GM12878 (cell line): ENCODE measurements at places on chromosomes 6 and 20. TPM values are rescaled to one million over a fixed set of nuclear protein-coding genes. Genes with fewer than 3 reads are reported as not detected.
A peak's percentile ranks its signal among the peaks of the same experiment; 100 is the strongest.

LY6G6D gene
- polyA plus RNA-seq, result not detected in 2 replicates

CALHM4 gene
- not detected in 2 replicates for polyA plus RNA-seq

RREB1 gene
- 7.1 and 9.9 TPM in 2 replicates for polyA plus RNA-seq

C4A gene
- 0.40 and 0.72 TPM in 2 replicates for polyA plus RNA-seq

MAP7 gene
- polyA plus RNA-seq, result 0.09 TPM in 1 of 2 replicates, not detected in the other

SDC4 gene
- 1.2 and 1.4 TPM in 2 replicates for polyA plus RNA-seq

CNR1 gene
- 4.5 and 5.9 TPM in 2 replicates for polyA plus RNA-seq

GLP1R gene
- polyA plus RNA-seq, result not detected in 2 replicates

- DNase-seq, result no peak
Observed at GRCh38 chr6:128204616-128205015, 303.8 kb upstream of the THEMIS start.

DNA sequence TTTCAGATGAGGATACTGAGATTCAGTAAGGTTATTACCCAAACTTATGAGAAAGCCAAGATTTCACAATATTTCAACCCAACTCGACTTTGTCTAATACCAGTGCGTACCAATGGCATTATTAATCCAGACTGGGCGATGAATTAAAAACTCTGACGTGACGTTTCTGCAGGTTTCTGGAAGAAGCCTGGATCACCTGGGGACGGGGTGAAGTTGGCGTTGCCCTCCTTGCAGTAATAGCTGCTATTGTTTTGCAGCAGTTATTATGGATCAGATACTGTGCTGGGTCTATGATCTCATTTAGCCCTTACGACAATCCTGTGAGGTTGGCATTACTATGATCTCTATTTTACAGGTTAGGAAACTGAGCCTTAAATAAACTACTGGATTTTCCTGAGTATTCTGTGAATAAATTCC is 569 bp upstream of the CDC5L start:
- DNase-seq, result no peak

GRCh38 chr6:164011321-164011720 is 596.8 kb downstream of the QKI start:
- no peak for DNase-seq

DNA sequence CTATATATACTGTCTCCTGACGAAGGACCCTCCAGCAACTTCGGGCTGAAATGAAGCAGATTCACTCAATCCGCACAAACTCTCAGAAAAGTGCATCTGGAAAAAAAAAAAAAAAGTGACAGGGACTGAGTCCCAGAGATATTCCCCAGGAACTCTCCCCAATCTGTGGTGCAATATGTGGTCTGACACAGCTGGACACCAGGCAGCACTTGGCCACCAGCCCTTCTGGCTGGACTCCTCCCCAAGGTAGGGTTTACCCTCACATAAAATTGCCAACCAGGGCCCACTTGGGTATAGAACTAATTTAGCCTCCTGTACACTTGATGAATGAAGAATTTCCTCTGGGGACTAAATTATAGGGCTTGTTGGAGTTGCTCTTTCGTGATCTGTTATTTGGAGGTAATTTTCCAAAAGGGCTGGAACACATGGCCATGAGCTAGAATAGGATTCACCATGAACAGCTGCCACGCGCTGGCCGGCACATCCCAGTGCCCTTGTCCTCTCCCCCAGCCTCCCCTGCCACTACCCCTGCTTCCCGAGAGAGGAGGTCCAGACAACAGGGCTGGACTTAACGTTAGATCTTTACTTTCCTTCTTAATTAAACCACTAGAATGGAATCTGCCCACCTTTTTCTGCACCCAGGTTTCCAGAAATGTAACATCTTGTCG is 379.2 kb downstream of the BMP2 start:
- no peak for DNase-seq

DNA sequence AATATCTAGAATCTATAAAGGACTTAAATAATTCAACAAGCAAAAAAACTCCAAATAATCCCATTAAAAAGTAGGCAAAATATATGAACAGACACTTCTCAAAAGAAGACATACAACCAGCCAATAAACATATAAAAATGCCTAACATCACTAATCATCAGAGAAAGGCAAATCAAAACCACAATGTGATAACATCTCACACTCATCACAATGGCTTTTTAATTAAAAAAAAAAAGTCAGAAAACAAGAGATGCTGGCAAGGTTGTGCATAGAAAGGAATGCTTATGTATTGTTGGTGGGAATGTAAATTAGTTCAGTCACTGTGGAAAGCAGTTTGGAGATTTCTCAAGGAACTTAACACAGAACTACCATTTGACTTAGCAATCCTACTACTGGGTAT is 979.6 kb upstream of the MAP3K7 start:
- no peak for DNase-seq

- DNase-seq, result no peak
Observed at GRCh38 chr6:44430326-44430725, 42.8 kb downstream of the CDC5L start.

DNA sequence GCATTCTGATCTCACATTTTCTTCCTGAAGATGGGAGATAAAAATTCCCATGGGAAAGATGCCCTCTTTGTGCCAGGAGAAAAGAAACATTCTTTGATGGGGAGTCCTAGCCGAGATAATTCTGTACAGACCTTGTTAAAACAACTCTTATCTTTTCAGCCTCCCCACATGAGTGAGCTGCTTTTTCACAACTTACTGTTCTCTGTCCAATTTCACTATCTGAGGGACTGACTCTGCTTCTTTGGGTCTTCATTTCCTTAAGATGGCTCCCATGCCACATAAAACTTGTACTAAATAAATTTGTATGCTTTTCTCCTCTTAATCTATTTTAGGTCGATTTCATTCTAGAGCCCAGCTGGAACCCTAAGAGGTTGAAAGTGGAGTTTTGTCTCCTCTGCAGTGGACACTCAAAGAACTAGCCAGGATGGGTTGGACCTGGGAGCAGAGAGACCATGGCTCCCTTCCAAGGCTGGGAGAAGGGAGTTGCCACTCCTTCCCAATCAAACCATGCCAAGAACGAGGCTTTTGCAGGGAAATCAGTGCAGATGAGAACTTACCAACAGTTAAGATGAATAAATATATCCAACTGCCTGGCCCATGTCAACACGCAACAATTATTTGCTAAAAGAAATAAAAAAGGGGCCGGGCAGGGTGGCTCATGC is 285.8 kb upstream of the SULF2 start:
- DNase-seq, result no peak

DNA sequence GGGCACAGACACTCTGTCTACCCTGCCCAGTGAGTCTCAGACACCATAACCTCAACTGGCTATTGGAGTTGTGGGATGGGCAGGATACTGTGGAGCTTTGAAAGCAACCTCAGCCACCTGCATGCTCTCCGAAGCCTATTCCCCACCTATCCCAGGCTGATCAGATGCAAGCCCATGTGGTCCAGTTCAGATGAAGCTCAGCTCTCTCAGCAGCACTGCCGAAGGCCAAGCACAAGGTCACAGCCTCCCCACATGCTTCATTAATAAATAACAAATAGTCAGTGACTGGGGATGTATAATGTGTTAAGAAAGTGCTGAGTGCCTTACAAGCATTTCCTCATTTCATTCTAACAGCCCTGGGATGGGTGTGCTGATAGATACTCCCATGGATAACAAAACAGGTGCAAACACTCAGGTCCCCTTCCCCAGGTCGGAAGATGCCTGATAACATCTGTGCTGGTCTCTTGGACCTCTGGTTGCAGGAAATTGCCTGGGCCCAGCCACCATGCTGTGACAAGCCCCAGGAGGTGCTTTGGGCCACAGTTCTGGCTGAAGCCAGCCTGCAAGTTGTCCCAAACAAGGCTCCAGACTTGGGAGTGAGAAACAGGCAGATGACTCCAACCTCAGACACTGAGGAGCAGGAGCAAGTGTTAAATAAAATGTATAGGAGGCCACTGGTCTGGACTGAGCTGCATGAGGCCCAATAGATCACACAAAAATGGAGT is 3.7 kb downstream of the ACSS1 start:
- DNase-seq, result no peak

DNA sequence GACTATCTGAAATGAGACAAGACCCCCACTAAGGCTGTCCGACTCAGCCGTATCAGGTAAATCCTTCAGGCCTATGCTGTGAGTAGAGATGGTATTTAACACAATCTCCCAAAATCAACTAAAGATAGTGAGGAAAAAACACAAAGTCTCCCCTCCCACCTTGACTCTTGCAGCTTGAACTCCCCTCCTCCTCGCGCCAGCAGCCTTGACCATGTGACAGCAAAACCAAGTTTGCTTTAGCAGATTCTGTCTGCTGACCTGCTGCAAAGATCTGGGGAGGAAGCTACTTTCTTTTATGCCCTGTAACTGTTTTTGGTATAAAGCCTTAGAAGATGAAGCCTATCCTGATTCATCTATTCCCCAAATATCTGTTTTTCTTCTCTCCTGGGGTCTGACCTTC is 509.5 kb downstream of the CDH26 start:
- DNase-seq, result no peak

GRCh38 chr20:11676630-11677287 is 240.9 kb upstream of the BTBD3 start:
- no peak for DNase-seq

- no peak for DNase-seq
Observed at GRCh38 chr6:33845031-33845745, 41.4 kb upstream of the MLN start.

DNA sequence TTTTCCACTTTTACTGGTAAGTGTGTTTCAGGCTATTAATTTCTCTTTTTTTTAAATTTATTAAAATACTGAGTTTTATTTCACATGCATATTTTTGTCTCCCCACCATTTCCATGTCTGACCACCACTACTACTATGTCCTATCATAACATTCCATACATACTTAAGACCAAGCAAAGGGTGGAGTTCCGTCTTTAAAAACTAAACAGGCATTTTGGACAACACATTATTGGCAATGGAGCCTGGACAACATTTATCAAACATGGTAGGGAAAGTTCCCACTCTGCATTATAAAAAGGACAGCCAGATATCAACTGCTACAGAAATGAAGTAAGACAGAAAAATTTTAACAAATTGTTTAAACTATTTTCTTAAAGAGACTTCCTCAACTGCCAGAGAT is 91.9 kb downstream of the LMBRD1 start:
- DNase-seq, result no peak

DNA sequence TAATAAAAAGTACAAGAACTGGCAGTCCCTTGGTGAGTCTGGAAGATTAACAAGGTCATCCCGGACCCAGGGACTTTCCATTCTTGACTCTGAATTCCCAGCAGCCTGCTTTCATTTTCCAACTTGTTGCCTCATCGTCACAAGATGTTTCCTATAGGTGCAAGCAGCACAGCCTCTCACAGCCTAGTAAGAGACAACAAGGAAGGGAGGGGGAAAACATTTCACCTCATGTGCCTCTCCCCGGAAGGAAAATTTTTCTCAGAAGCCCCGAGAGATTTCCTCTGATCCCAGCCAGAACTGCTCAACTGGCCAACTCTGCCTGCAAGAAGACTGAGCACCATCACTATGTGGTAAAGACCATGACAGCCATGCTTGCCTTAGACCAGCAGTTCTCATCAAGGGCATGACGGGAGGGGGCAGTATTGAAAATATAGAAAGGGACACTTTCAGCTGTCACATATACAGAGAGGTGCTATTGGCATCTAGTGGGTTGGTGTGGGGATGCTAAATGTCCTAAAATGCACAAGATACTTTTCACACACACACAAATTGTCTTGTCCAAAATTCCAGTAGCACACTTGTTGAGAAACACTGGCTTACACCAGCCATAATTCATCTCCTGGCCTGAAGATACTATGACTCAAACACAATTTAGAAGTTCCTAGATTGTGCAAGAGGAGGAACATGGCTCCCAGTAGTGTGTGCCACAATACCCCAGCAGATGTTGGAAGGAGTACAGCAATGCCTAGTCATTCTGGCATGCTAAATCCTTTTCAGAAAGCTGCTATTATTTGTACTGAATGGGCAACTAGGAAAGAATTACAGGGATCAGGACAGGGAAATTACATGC is 10.8 kb upstream of the WTAP start:
- no peak for DNase-seq

DNA sequence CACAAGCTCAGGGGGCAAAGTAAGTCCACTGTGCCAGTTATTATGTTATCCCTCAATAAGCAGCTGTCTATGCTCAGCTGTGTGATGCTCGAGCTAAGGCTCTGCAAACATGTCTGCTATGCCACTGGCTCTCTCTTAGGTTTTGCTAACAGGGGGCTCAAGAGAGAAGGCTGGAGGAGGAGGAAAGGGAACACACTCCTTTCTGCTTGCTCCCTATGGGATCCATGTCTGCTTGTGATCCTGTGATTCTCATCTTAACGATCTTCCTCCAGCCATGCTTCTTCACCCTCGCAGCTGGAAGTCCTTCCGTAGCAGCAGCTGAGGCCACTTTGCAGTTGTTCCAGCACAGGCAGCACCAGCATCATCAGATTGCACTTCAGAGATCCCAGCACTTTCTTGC is 37.0 kb upstream of the IGF2R start:
- no peak for DNase-seq

DNA sequence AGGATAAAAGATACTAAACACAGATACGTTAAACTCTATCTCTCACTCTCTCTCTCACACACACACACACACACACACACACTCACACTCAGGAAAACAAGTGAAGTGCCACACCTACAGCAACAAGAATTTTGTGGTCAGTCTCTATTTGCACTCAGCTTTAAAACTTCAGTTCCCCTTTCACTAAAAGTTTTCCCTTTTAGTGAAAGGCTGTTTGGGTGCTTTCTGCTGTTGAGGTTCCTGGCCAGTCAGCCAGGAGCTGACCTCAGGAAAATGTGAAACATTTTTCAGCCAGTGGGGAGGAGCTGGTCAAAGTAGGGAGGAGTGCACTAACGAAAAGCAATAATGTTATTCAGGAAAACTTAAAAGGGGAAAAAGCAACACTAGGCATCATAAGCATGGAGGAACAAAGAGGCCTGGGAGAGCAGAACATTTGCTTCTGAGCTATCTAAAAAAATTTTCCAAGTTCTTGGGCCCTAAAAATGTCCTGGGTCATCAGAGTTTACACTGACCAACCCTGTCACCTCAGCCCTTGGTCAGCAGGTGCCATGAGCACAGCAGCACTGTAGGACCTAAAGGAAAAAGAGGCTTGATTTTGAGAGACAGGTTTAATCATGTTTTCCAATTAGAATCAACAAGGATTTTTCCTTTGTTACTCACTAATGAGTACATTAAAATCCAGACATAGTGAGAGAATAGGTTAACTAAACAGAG is 30.7 kb upstream of the NT5E start:
- DNase-seq, result no peak

DNA sequence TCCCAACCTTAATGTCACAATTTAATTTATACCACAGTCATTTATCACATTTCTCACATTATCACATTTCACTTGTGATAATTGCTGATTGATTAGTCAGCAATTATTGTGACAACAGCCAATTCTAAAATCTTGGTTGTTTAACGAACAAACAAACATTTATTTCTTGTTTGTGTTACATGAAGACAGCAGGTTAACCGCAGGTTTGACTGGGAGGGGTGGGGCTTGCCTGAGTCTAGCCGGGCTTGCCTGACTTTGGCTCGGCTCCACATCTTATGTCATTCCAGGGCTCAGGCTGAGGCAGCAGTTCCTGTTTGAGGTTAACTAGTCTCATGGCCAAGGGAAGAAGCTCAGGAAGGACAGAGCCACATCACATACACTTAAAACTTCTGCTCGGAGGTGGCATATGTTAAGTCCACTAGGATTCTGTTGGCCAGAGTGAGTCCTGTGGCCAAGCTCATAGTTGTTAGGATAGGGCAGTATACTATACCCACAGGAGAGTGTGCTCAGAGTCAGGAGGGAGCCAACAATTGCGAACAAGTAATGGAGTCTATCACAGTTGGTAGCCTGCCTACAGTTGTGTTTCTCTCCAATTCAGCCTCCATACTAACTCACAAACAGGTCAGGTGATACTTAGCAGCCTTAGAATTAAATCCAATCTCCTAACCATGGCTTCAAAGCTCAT is 90.0 kb upstream of the IFNGR1 start:
- DNase-seq, result peak; percentile 15
